MCF 10A (cell line): ENCODE measurements at places on chromosomes 2 and 18. TPM values are rescaled to one million over a fixed set of nuclear protein-coding genes. Genes with fewer than 3 reads are reported as not detected.

The KCNS3 gene
- total RNA-seq, result 0.84 and 1.7 TPM in 2 replicates

DNA sequence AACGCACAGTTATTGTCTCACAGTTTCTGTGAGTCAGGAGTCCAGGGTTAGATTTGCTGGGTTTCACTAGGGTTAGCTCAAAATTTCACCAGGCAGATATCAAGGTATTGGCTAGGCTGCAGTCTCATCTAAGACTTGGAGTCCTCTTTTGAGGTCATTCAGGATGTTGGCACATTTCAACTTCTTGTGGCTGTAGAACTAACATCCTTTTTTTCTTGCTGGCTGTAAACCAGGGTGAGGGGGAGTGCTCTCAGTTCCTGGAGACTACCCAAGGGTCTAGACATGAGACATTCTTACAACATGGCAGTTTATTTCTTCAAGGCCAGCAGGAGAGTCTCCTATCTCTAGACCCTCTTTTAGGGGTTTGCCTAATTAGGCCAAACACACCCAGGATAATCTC is 12.8 kb upstream of the CAVIN2 start:
- H3K27ac ChIP-seq, result no peak overlapping the region
- no peaks in the 10 kb centered on the region for H3K36me3 ChIP-seq
- H3K27me3 ChIP-seq, result no peaks in the 10 kb centered on the region
- no peak for DNase-seq

- peaks cover 6% of the 10 kb centered on the region for H3K4me1 ChIP-seq
- no peak overlapping the region for H3K4me3 ChIP-seq
- no peak overlapping the region for H3K27ac ChIP-seq
- no peak for DNase-seq
Measured at GRCh38 chr2:221477714-221478484, 94.2 kb downstream of the EPHA4 start.

- H3K4me3 ChIP-seq, result no peak overlapping the region
- no peak for DNase-seq
- no peak overlapping the region for H3K27ac ChIP-seq
- peaks cover 26% of the 10 kb centered on the region for H3K4me1 ChIP-seq
- peaks cover 62% of the 10 kb centered on the region for H3K27me3 ChIP-seq
- H3K36me3 ChIP-seq, result no peaks in the 10 kb centered on the region
Measured at GRCh38 chr2:240278661-240279060, 138.2 kb upstream of the OTOS start.
